ENCODE measurements at places on chromosomes 12 and 14.

GRCh38 chr14:77498984-77499527 is 440 bp upstream of the ISM2 start:
- DNase-seq = no peak

DNA sequence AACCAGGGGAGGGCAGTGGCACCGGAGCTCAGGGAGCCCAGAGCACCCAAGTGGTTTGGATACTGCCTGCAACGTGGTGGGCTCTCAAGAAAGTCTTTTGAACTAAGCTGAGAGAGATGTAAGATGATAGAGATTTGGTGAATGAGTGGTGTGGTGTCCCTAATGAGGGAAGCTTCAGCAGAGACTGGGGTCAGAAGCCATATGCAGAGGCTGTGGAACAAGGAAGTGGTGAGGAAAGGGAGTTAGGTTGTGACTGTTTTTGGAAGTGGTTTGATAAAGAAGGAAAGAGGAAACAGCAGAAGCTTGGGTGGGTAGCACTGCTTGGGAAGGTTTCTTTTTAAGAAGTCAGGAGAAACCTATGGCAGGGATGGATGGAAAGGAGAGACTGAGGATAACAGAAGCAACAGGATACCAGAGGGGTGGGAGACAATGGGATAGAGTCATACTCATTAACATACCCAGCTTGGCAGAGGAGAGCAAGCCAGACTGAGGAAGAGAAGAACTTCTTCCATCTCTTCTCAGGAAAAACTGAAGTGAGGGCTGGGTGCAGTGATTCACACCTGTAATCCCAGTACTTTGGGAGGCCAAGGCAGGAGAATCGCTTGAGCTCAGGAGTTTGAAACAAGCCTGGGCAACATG is 24.1 kb downstream of the SLC4A8 start:
- DNase-seq = no peak

DNA sequence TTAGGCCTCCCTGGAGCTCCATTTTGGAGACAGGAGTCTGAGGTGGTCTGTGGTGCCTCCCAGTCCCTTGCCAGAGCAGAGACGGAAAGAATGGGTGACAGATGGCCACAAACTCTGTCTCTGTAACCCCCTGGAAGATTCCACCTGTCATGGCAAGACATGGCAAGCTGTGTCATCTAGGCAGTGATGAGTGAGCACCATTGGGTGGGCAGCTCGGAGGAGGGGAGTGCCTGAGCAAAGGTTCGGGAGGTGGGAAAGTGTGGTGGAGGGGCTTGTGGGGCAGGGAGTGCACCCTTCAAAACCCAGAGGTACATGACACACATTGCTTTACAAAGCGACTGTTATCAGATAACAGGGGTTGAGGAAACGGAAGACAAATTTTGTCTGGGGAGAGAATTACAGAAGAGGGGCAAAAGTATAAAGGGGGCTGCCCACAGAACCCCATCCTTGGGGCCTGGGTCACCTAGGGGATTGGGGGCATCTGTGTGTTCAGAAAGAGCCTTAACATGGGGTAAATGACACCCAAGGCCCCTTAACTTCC is 3.5 kb downstream of the RIN3 start:
- DNase-seq = no peak

DNA sequence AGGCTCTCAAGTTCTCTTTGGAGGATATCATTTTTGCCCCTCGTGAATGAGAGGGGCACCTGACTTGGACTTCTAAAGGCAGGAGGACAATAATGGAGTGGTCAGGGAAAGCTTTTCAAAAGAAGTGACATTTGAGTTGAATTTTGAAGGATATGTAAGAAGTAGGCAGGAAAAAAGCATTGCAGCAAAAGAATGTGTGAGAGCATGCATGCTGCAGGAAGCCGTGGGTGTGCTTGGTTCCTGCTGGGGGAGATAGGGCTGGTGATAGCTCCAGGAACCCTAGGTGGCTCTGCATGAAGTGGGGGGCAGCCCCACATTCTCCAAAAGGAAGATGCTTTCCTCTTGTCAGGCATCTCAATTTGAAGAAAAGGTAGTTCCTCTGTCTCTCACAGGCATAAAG is 23.1 kb downstream of the ACVR1B start:
- no peak for DNase-seq

DNA sequence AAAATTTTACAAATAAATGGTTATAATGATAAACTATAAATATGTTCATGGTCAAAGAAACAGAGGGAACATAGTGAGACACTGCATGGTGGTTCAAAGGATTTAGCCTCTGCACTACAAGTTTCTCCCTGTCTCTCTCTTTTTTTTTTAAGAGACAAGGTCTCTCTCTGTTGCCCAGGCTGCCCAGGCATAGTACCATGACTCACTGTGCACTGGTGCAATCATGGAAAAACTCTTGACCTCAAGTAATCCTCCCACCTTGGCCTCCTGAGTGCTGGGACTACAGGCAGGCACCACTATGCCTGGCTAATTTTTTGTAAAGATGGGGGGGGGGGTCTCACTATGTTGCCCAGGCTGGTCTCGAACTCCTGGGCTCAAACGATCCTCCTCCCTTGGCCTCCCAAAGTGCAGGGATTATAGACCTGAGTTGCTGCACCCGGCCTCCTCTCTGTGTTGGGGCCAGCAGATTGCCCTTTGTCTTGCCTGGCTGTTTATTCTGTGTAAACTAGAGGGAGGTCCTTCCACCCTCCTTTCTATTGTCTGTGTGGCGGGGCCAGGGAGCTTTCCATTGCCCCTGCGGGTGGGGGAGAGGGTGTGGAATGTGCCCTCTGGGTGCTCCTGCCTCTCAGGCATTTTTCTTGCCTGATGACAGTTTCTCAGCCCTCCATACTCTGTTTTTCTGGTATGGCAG is 22.1 kb downstream of the MTHFD1 start:
- no peak for DNase-seq

- no peak for DNase-seq
Observed at GRCh38 chr12:93823616-93824391, 146.6 kb downstream of the CRADD start.

DNA sequence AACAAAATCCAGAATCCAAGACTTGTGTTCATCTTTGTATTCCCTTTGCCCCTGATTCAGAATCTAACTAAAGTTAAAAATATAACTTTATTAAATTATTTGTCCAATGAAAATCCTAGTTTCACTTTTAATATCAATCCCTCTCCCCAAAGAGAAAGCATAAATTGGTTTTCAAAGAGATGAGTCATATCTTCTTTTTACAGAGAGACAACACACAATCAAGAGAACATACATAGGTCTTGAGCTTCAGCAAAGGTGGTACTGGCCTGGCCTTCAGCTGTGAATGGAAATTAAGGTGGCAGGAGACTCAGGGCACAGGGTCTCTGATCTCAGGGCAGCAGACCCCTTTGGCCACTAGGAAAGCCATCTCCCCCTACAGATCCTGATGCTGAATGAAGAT is 4.3 kb upstream of the ASCL1 start:
- no peak for DNase-seq

GRCh38 chr12:93098077-93098476 is 169.0 kb upstream of the EEA1 start:
- peak; percentile 16 for DNase-seq

DNA sequence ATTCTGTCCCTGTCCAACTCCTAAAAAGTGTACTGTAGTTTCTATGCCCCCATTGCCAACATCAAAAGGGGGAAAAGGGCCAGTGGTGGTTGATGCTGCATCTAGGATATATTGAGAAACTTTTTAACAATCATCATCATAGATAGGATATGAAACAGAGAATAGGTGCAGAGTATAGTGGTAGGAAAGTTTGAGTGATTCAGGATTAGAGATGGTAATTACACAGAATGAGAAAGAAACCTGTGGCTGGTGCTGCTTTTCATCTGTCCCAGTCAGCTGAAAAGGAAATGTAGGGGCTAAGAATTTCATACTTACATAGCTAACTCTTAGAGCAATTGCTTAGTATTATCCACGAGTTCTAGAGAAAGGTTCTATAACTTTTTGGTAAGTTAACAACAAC is 67.6 kb downstream of the GTF2A1 start:
- no peak for DNase-seq

DNA sequence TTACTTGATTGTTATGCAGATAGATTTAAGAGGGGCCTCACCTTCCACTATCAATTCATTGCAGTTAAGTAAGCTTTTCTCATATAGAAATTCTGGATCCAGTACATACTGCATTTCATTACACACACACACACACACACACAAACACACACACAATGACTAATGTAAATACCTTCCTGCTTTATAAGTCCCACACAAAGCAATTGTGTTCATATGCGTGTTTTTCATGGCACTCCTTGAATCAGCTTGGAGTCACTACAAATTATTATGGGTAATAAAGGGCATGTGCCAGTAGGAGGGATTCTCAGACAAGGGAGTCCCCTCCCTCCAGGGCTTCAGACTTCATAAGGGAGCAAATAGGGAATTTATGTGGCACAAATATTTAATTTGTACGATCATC is 4.5 kb downstream of the MIPOL1 start:
- no peak for DNase-seq

- DNase-seq = no peak
Observed at GRCh38 chr14:101790232-101790631, 28.7 kb downstream of the PPP2R5C start.

DNA sequence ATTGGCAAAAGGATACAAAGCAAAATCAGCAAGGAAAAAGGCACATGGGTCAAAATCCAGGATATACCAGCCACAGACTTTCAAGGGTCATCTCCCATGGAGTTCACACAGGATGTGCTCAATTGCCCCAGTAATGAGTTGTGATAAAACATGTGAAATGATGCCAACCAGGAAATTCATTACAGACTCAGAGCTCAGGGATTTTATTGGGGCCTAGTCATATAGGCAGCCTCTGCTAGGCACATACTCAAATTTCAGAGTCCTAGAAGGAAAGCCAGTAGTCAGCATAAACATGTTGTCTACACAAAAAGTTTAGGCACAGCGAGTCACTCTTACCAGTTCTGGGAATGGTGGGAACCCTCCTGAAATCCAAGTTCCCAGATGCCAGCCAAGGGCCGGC is 64.4 kb upstream of the OSBPL8 start:
- no peak for DNase-seq
